CD4-positive, alpha-beta T cell treated with Interleukin-4 for 4 hours (primary cell): ENCODE measurements at places on chromosomes 12 and 14.

DNA sequence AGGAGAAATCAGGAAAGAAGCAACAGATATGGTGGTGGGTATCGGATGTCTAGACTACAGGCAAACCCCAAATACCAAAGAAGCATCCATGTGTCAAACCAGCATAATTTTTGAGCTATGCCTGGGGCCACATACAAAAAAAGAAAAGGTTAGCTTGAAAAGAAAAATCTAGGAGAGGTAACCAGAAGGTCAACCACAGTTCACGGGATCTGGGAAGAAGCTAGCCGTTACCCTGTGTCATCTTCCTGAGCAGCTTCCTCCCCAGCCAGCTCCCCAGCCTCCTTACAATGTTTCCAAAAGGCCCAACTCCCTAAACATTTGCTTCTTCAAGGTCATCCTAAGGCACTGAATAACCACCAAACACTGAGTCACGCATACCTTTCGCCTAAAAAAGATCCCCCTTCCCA lies 3.1 kb downstream of the SINHCAF start:
- DNase-seq, result no peak

GRCh38 chr14:91830777-91831176 lies 36.6 kb downstream of the TC2N start:
- DNase-seq, result no peak

DNA sequence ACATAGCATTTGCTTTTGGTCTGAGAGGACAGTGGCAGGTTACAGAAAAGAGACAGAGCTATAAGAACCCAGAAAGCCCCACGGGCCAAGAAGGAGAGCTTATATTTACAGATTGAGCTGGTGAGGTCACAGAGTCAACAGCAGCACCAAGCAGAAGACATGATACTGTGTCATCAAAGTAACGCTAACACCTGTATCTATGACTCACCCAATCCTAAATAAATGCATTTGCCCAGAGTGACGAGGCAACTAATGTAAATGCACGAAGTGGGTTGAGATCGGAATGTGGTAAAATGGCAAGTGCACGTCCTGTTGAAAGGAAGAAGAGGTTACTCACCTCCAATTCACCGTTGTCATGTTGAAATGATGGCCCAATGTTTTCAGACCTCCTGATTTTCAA lies 6.7 kb upstream of the CD163L1 start:
- no peak for DNase-seq

- DNase-seq, result no peak
Measured at GRCh38 chr12:17016116-17016864, 410.3 kb upstream of the LMO3 start.

GRCh38 chr14:104939666-104940410 lies 15.2 kb downstream of the PLD4 start:
- no peak for DNase-seq

DNA sequence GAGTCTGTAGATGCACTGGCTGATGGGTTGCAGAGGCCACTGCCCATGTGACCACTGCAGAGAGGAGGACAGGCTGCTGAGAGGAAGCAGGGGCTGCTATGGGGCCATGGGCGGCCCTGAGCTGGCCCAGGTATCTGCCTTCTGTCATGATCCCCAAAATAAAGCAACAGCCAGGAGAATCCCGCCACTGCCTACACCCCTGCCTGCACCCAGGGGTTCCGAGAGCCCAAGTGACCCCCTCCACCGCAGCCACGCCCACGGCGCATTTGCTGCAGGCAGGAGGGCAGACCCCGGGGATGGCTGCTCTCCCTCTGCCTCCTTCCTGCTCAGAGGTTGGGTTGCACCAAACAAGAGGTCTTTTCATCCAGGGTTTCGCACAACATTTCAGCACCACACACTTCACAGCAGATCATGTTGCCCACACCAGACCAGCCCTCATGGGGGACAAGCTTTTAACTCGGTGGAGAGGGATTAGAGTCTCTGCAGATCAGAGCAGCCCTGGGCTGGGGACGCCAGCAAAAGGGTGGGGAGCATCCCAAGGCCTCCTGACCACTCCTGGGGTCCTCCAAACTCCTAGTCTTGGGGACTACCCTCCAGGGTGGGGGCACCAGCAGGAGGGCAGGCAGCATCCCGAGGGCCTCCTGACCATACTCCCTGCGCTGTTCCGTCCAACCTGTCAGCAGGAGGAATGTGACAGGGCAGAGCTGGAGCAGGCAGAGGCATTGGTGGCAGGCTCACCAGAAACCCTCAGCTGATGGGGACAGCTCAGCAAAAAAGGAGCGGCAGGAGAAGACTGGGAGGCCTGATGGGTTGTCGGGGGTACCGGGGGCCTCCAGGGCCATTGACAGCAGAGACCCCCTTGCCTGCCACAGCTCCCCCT lies 14.1 kb downstream of the CCDC85C start:
- no peak for DNase-seq

DNA sequence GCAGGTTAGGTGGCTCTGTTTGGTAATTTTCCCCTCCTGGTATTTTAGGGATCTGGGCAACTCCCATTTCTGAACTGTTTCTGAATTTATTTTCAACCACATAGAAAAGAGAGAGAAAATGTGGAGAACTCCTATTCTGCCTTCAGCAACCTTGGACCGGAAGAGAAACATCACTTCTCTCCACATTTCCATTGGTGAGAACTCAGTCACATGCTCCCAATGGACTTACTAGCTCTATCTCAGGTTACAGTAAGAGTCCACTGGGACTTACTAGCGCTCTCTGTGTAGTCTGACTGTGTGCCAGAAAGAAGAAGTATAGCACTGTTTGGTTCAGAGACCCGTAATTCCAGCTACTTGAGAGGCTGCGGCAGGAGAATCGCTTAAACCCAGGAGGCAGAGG lies 383.2 kb downstream of the DUSP6 start:
- no peak for DNase-seq

DNA sequence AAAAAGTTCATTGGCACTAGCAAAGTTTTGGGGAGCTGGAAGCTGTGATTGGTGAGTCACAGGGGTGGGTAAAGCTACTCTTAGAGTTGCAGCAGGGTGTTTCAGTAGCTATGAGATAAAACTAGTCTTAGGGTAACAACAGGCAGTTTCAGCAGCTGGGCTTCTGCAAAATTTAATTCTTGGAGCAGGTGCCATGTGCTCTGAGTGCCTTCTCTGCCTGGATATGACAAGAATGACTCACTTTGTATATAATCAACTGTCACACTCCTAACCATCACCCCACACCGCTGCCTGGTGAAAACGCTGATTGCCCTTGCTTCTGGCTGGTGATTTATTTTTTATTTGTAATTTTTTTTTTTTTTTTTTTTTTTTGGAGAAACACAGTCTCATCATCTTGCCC lies 10.5 kb upstream of the PLBD2 start:
- no peak for DNase-seq

DNA sequence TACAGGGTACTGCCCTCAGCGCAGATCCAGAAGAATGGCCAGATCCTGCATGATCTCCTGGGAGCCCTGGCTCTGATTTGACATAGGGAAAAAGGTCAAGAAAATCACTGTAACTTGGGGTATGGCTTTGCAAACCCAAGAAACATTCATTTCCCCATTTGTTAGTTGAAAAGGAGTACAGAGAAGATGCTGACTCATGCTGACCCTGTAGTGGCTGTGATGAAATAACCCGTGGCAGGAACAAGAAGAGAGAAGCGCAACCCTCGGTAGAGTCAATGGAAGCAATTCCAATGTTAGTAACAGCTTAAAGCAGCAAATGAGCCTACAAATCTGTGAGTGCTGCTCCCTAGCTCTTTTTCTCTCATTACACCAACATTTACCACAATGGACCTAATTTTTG lies 281.6 kb upstream of the NPAS3 start:
- DNase-seq, result peak; percentile 11

DNA sequence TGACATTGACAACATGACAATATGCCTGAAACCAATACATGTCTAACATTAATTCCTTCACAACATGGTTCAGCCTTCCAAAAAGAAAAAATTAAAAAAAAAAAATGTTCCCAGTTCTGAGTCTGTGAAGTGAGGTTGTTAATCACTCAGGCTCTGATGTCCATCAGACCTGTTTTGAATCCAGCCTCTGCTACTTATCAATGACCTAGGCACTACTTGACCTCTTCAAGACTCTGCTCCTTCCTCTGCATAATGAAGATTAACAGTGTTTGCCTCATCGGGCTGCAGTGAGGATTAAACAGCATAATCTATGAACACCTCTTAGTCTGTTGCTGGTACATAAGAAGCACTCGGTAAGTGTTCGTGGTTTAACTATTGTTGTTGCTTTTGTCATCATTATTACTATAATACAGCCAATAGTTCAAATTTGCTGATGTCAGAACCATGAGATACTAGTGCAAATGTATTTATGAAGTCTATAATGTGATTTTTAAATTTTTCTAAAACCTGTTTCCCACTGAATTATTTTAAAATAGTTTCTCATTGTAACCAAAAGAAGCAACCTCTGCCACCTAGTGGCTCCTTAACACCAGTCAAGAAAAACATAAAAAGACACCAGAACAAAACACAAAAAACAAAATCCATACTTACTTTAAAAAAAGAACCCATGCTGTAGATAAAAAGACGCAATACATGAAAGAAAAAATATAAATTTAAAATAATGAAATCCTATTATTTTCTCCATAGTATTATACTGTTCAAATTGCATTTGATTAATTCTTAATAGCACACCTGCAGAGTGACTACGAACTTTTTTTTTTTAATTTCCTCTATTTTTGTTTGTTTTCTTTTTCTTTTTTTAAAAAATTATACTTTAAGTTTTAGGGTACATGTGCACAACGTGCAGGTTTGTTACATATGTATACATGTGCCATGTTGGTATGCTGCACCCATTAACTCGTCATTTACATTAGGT lies 20.3 kb upstream of the TMX1 start:
- no peak for DNase-seq

- DNase-seq, result peak; percentile 32
Measured at GRCh38 chr12:25249931-25250738, 594 bp downstream of the KRAS start.

- DNase-seq, result no peak
Measured at GRCh38 chr12:46110223-46110611, 119.8 kb upstream of the SCAF11 start.
